ENCODE measurements at places on chromosomes 7 and 10. TPM values are rescaled to one million over a fixed set of nuclear protein-coding genes. Genes with fewer than 3 reads are reported as not detected.

GRCh38 chr10:14821635-14822375 lies 16.0 kb downstream of the CDNF start:
- H3K4me3 ChIP-seq, result no peak overlapping the region
- H3K4me1 ChIP-seq, result no peaks in the 10 kb centered on the region
- no peak for DNase-seq
- H3K27ac ChIP-seq, result no peak overlapping the region

DNA sequence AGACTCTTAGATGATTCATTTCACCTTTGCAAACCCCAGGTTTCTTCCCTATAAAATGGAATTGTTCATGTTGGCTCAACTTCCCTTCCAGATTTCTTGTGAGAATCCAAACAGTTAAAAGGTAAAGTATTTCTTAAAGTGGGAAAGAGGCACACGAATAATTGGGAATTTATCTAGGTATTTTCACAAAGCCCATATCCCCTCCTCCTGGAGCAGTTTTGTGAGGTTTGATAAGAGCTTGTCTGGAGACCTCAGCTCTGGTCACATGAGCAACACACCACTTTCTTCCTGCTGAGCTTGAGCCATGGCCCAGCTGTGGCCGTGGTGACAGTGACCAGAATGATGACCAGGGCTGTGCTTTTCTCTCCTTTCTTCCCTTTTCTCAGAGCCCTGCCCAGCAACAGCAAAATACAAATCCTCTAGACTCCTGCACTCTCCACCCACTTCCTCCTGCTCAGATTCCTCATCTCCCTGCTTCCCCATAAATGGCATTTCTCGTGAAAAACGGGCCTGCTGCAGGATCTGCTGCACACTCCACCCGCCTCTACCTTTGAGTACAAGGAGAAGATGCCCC lies 87.7 kb downstream of the PIK3CG start:
- H3K27ac ChIP-seq, result no peak overlapping the region
- no peaks in the 10 kb centered on the region for H3K36me3 ChIP-seq
- no peaks in the 10 kb centered on the region for H3K4me1 ChIP-seq
- peaks cover 4% of the 10 kb centered on the region for H3K27me3 ChIP-seq

DNA sequence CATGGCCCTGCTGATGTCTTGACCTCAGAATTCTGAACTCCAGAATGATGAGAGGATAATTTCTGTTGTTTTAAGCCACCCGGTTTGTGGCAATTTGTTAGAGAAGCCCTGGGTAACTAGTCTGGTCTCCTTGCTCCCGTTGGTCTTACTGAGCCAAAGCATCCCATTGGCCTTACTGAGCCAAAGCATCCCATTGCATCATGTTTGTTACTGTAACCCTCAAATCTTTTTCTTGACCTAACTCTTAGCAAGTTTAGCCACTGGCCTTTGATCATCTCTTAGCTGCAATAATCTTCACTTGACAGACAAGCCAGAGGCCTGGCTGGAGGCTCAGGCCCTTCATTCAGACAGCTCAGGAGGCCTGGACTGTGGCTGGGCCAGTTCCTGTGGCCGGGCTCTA lies 21.8 kb downstream of the TBXAS1 start:
- no peaks in the 10 kb centered on the region for H3K36me3 ChIP-seq
- no peaks in the 10 kb centered on the region for H3K27me3 ChIP-seq
- no peak overlapping the region for H3K27ac ChIP-seq
- no peak for DNase-seq
- H3K4me1 ChIP-seq, result no peaks in the 10 kb centered on the region
- H3K4me3 ChIP-seq, result no peak overlapping the region

GRCh38 chr7:9186730-9187129 lies 753.3 kb downstream of the NXPH1 start:
- H3K4me3 ChIP-seq, result no peak overlapping the region
- no peaks in the 10 kb centered on the region for H3K27me3 ChIP-seq

VWDE gene
- 8.5 TPM for total RNA-seq

CCDC172 gene
- not detected for total RNA-seq

Measured in Panc1 (cell line).